Stimulated activated naive CD8-positive, alpha-beta T cell treated with anti-CD3 and anti-CD28 coated beads, Interleukin-15, amount 100 ng/mL, for 72 hours (primary cell): ENCODE measurements at places on chromosomes 5 and 9.
A peak's percentile ranks its signal among the peaks of the same experiment; 100 is the strongest.

GRCh38 chr5:61120534-61120933 is 41.7 kb downstream of the SMIM15 start:
- DNase-seq, result no peak

GRCh38 chr9:27572566-27572917 is 739 bp downstream of the C9orf72 start:
- no peak for DNase-seq

- no peak for DNase-seq
These were observed 1038.8 kb upstream of the ARRDC3 start for GRCh38 chr5:92421942-92422341.

- DNase-seq, result no peak
These were observed 202.1 kb downstream of the DEPDC1B start for GRCh38 chr5:60497706-60498500.

GRCh38 chr5:98460536-98460935 is 312.9 kb upstream of the RGMB start:
- DNase-seq, result no peak

- no peak for DNase-seq
These were observed 933 bp downstream of the LECT2 start for GRCh38 chr5:135953850-135954249.

DNA sequence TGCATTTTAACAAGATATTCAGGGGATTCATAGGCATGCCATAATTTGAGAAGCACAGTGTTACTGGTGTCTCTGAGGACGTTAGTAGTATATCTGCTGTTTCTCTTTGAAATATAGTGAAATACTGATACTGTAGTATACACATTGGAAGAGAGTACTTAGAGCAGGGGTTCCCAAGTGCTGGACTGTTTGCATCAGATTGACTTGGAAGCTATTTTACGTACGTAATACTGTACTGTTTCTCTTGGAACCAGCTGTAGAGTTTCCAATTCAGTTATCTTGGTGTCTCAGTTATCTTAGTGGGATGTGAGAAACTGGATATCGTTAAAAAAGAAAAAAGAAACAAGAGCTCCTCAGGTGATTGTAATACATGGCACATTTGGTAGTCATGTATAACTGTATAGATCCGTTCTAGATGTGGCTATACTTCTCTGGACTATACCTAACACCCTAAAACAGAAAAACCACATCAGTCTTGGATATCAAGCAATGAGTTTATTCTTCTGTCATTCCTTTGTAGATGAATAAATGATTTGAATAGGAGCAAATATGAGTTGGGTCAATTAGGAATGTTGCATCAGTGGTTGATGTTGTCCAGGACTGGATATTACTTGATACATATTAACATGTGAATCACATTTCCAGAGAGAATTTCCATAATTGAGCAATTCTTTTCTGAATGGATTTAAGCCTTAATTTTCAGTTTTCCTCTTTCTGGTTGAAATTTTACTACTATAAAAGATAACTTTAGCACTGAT is 33.4 kb downstream of the PRRC1 start:
- no peak for DNase-seq

GRCh38 chr9:106146066-106146840 is 451.9 kb downstream of the TMEM38B start:
- DNase-seq, result no peak

- DNase-seq, result no peak
These were observed 74.7 kb upstream of the DAPK1 start for GRCh38 chr9:87422999-87423398.

GRCh38 chr9:108761655-108762347 is 94.0 kb downstream of the ACTL7B start:
- DNase-seq, result peak; percentile 29

DNA sequence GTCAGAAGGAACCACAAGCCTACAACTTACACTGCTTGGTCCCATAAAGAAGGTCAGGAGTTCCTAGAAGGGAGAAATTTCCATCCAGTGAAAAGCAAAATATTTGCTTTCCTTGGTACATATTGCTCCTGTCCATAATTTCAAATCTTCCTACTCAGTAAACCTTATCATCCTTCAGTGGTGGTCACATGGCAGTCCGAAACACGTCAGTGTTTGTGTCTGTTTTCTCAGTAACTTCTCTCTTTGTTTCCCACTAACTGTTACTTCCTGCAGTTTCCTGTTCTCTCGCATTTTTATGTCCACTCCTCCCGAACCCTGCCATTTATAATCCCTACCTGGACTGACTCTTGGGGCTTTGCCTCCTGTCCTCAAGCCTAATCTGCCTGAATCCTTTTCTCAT is 129.1 kb downstream of the FANCC start:
- no peak for DNase-seq

DNA sequence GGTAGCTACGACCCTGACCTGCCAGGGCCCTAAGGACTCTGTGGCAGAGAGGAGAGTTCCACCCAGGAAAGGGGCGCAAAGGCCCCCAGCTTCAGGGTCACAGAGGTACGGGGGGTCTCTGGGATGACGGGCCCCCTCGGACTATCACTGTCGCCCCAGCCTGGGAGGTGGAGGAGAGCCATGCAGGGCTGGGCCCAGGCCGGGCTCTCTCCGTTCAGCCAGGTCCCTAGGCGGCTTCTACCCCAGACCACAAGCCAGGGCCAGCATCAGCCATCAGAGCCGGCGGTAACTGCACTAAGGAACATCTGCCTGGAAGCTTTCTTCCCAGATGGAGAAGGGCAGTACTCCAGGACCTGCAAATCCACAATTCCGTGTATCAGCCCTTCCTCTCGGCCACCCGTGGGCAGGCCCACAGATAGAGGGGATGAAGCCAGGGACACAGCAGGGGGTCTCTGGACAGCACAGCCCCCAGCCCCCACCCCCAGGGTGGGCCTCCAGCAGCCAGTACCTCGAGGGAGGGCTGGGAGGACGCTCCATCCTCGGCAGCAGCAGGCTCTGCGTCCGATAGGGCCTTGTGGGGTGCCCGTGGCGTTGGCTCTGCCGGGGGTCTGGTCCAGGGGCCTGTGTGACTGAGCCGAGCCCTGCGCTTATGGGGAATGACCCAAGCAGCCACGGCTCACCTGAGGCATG is 38.4 kb downstream of the NACC2 start:
- DNase-seq, result no peak

DNA sequence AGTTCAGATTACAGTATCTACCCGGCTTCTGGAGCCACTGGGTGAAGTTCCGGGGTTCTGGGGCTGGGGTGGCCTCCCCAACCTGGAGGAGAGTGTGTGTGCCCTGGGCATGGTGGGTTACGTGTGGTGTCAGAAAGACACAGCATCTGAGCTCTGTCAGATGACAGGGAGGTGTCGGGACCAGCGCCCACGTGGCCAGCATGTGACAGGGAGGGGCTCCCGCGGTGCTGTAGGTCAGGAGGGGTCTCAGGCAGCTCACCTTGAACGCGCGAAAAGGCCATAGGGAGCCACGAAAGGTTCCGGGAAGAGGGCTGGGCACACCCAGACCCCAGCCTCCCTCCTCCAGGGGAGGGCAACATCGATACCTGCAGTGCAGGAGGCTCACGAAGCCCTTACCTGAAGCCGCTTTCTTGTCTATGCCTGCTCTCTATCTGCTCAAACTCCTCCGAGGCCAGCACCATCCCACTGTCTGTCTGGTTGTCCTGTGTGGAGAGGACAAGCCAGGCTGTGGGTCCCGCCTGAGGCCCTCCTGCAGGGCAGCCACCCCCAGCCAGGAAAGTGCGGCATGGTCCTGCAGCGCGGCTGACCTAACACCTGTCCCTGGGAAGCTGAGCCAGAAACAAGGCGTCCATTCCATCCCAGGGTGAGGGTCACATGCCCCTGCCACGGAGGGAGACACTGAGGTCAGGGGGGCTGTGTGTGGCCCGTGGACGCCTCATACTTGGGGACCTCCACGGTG is 17.4 kb upstream of the SCGB3A1 start:
- no peak for DNase-seq

- DNase-seq, result no peak
These were observed 125.0 kb downstream of the TRIO start for GRCh38 chr5:14267991-14268708.

GRCh38 chr9:110977259-110977709 is 61.0 kb downstream of the LPAR1 start:
- no peak for DNase-seq

GRCh38 chr9:95980262-95981125 is 105.0 kb downstream of the ERCC6L2 start:
- peak; percentile 26 for DNase-seq

- DNase-seq, result no peak
These were observed 143.0 kb upstream of the LHFPL2 start for GRCh38 chr5:78791501-78792100.

DNA sequence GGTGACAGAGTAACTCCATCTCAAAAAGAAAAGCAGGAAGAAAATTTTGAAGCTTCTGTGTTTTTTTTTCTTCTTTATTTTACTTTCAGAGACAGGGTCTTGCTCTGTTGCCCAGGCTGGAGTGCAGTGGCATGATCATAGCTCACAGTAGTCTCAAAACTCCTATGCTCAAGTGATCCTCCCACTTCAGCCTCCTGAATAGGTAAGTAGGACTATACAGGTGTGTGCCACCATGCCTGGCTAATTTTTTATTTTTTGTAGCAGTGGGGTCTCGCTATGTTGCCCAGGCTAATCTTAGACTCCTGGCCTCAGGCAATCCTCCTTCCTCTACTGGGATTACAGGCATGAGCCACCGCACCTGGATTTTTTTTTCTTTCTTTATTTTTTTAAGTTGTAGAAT is 10.1 kb upstream of the C5orf24 start:
- no peak for DNase-seq

DNA sequence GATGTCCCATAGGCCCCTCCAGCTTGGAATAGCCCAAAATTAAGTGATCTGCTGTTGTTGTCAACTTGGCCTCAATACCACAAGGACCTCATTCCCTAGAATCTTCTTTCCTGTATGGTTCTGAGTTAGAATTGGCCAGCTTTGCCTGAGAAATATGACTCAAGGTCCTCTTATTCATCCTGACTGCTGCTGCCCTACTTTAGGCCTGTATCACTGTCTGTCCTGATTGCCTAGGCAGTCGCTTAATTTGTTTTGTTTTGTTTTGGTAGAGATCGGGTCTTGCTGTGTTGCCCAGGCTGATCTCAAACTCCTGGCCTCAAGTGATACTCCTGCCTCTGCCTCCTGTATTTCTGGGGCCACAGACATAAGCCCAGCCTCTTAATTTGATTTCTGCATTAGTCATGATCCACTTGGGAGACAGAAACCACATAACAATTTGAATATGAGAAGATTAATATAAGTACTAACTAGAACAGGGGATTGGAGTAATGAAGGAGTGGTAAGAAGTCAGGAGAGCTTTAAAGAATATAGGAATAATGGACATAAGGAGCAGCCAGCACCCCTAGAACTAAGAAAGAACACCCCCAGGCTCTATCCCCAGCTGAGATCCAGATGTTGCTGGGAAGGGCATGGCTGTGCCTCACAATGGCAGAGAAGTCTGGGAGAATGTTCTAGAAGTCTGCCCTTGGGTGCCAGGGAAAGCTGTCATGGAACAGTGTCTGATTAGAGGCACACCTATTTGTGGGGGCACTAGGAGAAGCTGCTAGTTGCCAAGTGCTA is 4.6 kb downstream of the TEX53 start:
- DNase-seq, result no peak

- DNase-seq, result no peak
These were observed 377.1 kb upstream of the C9orf72 start for GRCh38 chr9:27950382-27950781.

- DNase-seq, result peak; percentile 44
These were observed 139.9 kb downstream of the RFX3 start for GRCh38 chr9:3385871-3386270.

GRCh38 chr5:39140558-39141168 is 66.5 kb upstream of the RICTOR start:
- DNase-seq, result no peak

DNA sequence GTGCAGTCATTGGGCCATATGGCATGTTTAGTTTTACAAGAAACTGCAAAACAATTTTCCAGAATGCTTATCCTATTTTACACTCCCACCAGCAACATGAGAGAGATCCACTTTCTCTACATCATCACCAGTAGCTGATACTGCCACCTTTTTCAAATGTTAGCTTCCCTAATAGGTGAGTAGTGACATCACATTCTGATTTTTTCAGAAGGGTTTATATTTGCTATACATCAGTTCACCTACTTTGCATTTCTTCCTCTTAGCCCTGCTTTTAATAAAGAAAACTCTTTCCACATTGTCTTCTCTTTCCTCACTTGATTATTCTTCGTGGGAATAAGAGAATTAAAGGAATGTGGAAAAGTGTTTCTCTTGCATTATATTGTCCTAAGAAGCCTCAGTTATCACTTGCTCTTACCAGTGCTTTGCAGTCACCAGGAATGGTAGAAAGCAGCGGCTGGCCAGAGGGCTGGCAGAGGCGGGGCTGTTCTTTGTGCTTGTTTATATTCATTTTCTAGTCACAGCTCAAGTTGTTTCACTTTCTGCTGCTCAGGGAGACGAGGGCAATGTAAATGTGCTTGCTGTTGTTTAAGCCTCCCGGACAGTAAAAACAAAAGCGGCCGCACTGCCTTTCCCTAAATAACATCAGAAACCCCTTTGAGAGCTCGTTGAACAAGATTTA is 164.8 kb downstream of the HSD17B3 start:
- DNase-seq, result no peak

DNA sequence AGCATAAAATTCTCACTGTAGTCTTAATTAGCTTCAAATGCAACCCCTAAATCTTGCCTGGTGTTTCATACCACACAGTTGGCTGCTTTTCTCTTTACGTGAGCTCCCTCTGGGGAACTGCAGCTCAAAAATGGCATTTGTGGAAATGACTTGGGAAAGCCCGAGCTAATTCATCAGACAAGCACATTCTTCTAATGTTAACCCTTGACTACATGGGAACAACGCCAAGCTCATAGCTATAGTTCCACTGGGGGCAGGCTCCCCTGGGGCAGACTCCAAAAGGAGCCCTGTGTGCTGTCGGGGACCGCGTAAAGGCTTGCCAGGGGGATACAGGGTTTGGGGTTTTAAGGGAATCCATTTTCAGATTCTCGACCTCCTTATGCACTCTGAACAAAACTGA is 301.4 kb upstream of the DAP start:
- no peak for DNase-seq

DNA sequence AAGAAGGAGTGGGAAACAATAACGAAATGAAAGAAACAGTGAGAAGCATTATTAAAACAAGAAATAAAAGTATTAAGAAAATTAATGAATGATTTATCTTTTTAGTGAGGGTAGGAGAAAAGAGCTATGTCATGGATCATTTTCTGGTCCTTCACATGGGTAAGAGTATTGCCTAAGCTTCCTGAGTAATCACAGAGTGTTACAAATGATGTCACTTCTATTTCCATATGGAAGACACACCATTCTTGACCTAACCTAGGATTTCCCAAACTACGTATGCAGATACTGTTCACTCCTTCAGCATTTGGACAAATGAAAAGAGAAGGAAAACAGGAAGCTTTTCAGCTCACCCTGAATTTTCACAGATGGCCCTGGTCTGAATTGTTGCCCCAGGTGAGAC is 3.3 kb upstream of the TSLP start:
- no peak for DNase-seq

DNA sequence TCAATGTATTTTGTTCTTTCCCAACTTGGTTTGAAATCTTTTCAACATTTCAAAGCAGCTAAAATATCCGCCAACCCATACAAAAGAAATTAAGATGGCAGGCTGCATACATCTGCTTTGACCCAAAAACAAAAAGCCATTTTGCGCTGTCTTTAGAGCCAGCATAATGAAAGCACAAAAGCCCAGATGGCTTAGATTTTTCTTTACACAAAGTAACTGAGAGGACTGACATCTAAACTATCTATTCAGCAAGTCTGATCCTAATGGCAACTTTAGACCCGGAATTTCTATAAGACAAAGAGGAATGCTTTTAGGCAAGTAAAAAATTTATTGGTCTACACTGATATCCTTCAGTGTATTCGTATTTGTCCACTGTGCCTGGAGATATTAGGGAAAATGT is 86.3 kb downstream of the MYO10 start:
- no peak for DNase-seq
